ENCODE measurements at places on chromosomes 1 and 21.

DNA sequence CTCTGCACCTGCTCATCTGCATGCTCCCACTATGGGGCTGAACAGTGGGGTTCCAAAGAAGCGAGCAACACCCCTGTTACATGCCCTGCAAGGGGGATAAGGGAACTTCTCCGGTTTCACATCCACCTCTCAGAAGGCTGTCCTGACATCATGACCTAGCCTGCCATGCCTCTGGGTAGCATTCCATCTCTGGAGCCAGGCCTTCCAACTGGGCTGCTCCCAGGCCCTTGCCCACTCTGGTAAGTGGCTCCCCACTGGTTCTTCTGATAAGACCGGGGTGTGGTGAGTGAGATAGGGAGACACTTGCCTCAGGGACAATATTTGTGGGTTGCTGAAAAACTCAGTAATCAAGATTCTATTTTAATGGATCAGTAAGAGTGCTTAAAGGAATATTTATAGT, 57.8 kb downstream of the KCNJ15 start:
- no peak for DNase-seq

GRCh38 chr1:54416435-54416834, 10.2 kb upstream of the SSBP3 start:
- no peak for DNase-seq

- no peak for DNase-seq
Measured at GRCh38 chr1:171550050-171550449, 64.7 kb downstream of the PRRC2C start.

DNA sequence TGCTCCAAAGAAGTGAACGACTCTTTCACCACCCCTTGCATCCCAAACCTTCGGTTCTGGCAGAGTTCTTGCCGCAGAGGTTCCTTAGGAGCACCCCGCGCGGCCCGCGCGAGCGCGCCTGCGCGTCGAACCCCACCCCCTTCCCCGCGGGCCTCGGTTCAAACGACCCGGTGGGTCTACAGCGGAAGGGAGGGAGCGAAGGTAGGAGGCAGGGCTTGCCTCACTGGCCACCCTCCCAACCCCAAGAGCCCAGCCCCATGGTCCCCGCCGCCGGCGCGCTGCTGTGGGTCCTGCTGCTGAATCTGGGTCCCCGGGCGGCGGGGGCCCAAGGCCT, at the start of gene C1orf56:
Gene C1orf56 (plus strand): TSS at position 161 of the 334 bp plus-strand sequence. CDS start 97 bp downstream, at position 258.
- no peak for DNase-seq

- no peak for DNase-seq
Measured at GRCh38 chr21:38986806-38987632, 181.3 kb downstream of the ETS2 start.

DNA sequence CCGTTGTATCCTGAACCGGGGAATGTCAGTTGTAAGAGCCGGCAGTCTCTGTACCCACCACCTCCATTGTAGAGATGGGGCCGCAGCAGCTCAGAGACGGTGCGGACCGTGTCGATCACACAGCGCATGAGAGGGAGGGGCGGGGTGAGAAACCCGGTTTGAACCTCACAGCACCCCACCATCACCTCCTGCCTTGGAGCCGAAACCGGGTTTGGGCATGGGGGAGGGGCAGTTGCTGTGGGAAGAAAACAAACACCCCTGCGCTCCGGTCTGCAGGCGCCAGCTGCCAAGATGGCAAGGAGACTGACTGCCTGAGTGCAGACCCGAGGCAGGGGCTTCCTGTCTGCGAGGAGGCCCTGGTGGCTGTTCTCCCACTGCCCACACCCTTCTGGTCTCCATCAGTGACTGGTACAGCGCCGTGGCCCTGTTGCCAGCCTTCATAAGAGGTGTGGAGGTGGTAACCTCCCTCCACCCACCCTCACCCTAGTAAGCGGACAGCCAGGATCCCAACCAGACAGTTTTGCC, 69.2 kb upstream of the SSBP3 start:
- no peak for DNase-seq

DNA sequence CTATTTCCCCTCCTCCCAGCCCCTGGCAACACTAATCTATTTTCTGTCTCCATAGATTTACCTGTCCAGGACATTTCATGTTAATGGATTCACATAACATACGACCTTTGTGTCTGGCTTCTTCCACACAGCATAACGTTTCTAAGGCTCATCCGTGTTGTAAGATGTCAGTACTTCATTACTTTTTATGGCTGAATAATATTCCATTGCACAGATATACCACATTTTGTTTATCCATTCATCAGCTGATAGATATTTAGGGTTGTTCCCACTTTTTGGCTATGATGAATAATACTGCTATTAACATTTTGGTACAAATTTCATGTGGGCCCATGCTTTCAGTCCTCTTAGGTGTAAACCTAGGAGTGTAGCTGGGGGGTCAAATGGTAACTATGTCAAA, 38.2 kb downstream of the GLIS1 start:
- DNase-seq: no peak

DNA sequence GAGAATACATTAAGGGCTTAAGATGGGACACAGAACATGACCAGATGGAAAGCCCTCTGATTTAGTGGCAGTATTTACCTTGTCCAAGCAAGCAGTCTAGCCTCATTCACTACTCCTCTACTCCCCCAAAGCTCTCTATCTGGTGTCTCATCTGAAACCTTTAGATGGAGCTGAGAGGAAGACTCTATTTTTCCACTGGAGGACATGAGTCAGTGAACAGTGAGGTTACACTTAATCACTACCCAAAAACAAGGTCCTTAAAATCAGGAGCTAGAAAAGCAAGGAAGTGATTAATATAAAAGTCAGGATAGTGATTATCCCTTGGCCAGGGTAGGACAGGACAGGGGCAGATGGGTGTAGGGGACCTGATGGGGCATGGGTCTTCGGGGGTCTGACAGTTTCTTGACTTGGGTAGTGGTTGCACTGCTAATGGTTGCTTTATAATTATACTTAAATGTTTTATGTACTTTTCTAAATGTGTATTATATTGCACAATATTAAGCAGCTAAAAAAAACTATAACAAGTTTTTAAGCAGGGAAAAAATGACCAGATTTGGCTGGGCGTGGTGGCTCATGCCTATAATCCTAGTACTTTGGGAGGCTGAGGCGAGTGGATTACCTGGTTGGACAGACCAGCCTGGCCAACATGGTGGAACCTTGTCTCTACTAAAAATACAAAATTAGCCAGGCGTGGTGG, 3.0 kb downstream of the PTPN22 start:
- no peak for DNase-seq

GRCh38 chr21:38389896-38390295, 108.4 kb downstream of the ERG start:
- no peak for DNase-seq

DNA sequence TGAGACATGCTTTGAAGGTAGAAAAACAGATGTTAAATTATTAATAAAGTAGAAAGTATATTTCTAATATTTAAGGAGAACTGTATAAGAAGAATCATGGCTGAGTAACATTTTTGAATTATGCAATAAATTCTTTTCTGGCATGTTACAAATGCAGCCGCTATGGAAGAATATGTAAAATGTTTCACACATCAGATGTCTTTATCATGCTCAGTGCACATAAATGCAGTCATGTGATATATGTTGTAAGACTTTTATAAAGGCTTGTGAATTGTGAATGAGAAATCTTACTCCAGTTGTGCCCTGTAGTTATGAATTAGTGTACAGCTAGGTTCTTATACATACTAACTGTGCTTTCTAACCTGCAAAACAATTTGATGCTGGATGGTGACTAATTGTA, 53.5 kb downstream of the LRRC8B start:
- DNase-seq: no peak

DNA sequence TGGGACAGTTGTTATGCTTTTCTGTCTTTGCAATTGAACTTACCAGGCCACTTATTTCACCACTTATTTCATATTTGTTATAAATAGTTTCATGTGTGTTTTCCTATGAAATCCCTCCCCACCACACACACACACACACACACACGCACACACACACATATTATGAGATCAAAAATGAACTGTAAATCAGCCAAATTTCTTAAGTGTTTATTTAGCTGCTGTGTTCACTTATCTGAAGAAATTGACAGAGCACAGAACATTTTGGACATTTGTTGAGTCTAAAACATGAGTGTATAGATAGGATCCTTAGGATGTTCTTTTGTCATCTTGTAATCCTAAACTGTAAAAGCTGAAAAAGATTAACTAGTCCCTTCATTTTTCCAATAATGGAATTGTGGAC, 7.8 kb upstream of the TNFSF18 start:
- no peak for DNase-seq

- DNase-seq: no peak
Measured at GRCh38 chr1:58886611-58887010, 102.8 kb upstream of the JUN start.

GRCh38 chr1:166692346-166692745, 146.9 kb upstream of the POGK start:
- no peak for DNase-seq

DNA sequence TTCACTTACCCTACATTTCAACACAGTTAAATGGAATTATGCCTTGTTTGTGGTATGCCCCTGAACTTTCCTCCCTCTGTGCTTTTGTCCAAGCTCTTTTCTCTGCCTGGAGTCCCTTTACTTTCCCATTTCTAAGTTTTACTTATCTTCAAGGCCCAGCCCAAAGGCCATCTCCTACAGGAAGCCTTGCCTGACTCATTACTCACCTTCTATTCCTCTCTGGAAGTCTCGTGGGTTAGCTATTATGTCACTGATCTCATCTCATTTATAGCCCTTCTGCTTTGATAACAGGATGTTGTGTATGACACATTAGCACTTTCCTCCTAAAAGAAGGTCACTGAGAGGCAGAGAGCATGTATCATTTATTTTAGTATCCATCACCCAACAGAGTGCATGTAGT, 78.8 kb upstream of the CD1D start:
- DNase-seq: no peak
